CD8-positive, alpha-beta memory T cell (primary cell): ENCODE measurements at places on chromosomes 4 and X. TPM values are rescaled to one million over a fixed set of nuclear protein-coding genes. Genes with fewer than 3 reads are reported as not detected.

Gene NLRP2B
- polyA plus RNA-seq: not detected

Gene GPR173
- polyA plus RNA-seq: not detected

Gene PDGFC
- not detected for polyA plus RNA-seq

GRCh38 chr4:173990126-173990868 is 293.2 kb downstream of the FBXO8 start:
- no peak for DNase-seq

DNA sequence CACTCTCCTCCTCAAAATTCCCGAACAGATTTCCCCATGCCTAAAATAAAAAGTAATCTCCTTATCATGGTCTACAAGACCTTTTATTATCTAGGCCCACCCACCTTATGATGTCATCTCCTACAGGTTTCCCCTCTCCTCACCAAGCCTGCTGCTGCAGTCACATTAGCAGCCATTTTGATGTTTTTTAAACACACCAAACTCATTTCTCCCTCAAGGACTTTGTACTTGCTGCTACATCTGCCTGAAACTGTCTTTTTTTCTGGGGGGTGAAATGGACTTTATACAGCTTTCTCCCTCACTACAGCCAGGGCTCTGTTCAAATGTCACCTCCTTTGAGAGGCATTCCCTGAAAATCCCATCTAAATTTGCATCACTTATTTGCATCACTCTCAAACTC is 90.2 kb upstream of the TAB3 start:
- no peak for DNase-seq

DNA sequence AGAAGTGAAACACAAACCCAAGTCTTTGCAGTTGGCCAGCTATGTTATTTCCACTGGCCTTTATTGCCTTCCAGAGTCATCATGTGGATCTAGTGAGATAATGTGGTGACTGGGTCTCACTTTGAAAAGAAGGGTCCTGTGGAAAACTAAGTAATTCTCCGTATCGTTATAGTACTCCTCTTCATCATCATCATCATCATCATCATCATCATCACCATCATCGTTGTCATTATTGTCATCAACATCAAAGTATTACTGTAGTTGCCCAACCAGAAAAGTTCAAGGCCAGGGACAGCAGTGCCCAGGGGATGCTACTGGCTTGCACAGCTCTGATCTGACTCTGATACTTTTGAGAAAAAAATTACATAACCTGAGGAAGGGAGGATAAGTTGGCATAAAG is 295.6 kb upstream of the F9 start:
- DNase-seq: no peak

DNA sequence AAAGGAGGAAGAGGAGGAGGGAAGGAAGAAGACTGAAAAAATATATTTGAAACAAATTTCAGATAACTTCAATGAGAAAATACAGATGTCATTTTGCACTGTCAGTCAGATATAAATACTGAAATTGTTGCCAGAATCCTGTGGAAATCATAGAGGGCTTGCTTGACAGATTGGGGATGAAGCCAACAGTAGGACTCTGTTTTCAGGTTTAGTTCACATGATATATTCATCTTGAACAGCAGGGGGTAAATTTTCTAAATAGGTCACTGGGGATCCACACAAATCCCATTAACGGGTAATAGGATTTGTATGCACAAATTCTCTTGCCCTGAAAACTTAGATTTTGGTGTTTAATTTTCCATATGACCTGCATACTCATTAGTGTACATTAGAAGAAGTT is 103.3 kb upstream of the PCDH18 start:
- DNase-seq: no peak

GRCh38 chr4:184439856-184440594 is 34.3 kb downstream of the IRF2 start:
- DNase-seq: no peak

- DNase-seq: no peak
Measured at GRCh38 chr4:184536881-184537248, 62.5 kb upstream of the IRF2 start.
